ENCODE measurements at places on chromosomes 13 and 19.
A peak's percentile ranks its signal among the peaks of the same experiment; 100 is the strongest.

DNA sequence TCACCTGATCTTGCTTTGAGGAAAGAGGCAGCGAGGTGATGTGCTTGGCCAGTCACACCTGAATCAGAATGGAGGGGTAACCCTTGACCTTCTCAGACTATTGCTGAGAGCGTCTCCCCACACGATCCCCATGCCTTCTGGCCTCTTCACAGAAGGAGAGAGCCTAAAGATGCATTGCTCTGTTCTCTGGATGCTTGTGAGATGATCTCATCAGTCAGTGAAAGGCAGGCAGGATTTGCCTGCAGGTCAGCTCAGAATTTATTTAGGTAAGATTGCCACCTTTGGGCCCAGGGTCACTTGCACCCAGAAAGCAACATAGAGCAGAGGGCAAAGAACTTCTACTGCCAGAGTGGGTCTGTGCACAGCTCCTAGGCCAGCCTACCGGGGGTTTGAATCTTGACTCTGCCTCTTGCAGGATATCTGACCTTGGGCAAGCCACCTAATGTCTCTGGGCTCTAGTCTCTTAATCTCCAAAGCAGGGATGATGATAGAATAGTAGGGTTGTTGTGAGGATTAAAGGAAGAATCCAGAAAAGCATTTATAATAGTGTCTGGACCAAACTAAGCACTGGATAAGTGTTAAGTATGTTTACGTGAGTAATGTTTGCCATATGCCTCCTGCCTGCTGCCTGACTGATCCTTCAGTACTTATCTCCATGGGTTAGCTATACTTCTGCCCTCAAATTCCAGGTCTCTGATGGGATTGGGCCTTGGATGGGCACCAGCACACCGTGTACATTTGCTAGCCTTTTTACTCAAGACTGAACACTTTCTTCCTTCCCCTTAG lies 8.4 kb upstream of the FLT1 start:
- no peak for DNase-seq

DNA sequence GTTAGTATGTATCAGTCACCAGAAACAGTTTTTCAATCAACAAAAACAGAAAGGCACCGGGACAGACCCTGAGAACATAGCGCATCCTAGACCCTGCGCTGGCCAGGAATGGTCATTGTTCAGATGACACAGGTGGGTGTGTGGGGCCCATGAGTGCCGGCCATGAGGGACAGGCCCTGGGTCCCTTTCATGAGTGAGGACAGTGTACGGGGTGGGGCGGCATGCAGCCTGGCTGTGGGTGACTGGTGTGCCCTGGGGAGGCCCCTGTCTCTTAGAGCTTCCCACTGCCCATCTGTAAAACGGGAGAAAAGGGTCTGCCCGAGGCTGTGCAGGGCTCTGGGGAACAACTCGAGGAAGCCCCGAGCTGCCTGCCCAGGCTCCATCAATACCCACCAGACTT lies 25.8 kb downstream of the PBX4 start:
- DNase-seq: no peak

DNA sequence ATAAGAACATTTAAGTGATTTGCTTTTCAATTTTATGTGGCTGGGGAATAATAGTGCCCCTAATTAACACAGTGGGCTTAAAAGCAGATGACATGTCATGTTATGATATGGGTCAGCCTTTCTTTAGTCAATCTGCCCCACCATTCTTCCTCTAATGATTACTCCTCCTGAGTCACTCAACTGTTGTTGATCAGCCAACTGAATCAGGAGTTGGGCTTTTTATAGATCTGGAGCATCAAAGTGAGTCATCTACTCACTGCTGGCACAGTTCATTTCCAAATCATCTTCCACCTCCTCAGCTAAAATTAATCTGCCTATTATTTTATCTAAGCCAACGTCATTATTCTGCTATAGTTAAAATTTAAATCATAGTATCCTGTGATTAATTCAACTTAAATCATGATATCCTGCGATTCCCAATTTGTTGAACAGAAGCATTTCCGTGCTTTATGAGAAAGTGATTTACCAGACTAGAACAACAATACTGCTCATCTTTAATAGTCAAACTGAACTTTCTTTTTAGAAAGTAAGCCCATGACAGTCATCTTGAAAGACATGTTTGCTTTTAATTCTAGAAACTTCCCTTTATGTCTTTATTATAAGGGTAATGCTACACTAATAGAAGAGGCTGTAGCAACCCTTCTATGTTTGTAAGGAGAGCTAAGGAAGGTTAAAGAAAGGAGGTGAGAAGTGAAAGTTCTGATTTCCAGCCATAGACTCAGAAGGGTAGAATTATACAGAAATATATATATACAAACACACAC lies 551.4 kb downstream of the TBC1D4 start:
- DNase-seq: no peak

DNA sequence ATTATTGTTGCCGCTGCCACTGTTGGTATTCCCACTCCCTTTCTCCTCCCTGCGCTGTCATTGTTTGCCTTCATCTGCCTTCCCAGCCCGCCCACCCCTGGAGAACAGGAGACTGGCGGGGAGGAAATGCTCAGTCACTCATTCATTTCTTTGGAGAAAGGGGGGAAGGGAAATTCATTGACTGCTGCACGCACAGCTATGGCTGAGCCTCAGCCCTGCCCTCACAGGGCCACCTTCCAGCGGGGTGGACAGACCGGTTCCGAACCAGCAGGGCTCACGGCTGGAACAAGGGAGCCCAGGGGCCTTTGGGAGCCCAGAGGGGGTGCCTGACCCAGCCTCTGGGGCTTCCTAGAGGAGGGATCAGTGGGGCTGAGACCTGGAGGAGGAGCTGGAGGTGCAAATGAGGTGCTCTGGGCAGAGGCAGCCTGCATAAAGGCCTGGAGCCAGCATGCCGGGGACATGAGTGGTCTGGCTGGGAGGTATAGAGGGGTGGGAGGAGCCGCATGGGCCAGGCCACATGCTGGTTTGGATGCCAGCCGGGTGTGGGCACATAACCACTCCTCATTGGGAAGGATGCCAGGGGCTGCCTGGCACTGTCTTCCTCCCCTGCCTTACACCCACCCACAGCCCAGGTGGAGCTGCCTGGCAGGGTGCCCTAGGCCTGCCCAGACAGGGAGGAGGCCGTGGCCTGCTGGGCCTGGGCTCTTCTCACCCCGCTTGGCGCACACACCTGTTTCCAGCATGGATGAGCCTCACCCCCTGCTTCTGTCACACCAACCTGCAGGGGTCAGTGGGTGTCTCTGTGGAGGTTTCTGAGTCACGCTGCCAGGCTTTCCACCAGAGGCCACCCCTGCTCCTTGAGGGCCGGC lies 26.8 kb downstream of the PPP5C start:
- no peak for DNase-seq

DNA sequence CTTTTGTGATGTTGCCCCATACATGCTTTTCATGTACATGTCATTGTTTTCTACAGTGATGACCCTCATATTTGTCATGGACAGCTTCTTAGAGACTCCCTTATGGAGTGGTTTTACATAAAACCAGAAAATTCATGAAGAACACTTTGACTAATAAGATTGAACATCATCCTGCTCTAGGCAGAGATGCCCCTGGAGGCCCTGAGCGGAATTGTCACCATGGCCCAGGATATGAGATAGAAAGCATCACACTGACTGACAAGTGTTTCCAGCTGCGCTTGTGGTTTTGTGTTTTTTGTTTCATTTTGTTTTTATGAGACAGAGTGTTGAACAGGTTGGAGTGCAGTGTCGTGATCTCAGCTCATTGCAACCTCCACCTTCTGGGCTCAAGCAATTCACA lies 22.2 kb downstream of the ZNF701 start:
- DNase-seq: no peak

GRCh38 chr13:94966422-94966955 lies 254.1 kb upstream of the SOX21 start:
- no peak for DNase-seq

- DNase-seq: no peak
Observed at GRCh38 chr13:22447132-22447886, 733.5 kb upstream of the SGCG start.

DNA sequence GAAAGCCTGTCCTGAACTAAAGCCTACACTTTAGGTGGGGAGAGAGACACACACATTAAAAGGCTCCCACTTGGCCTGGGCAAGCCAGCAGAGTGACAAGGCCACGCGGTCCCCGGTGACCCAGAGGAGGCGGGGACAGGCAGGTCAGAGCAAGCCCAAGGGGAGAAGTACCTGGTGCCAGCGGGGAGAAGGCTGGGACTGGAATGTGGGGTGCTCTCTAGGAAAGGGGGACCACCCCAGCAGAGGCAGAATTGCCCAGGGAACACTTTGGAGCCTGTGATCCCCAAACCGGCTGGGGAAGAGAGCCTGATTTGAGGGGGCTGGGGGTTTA lies 82.3 kb downstream of the RAB20 start:
- no peak for DNase-seq

DNA sequence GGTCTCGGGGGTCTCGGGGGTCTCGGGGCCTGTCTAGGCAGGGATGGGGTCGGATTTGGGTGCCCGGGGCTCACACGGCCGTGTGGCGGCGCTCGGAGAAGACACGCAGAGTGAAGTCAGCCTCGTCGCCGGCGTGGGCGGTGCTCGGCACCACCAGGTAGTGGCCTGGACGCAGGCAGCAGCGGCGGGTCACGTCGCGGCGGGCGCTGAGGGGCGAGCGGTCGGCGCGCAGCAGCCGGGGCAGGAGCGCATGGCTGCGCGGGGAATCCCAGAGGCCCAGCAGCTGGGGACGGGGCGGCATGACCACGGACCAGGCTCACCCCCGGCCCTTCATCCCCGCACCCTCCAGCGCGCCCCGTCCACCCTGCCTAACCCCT lies 8.2 kb downstream of the CAPN12 start:
- DNase-seq: peak; percentile 43

GRCh38 chr19:10102787-10103236 lies 334 bp upstream of the ANGPTL6 start:
- no peak for DNase-seq

GRCh38 chr19:34236035-34236987 lies 18.0 kb upstream of the GARRE1 start:
- no peak for DNase-seq

DNA sequence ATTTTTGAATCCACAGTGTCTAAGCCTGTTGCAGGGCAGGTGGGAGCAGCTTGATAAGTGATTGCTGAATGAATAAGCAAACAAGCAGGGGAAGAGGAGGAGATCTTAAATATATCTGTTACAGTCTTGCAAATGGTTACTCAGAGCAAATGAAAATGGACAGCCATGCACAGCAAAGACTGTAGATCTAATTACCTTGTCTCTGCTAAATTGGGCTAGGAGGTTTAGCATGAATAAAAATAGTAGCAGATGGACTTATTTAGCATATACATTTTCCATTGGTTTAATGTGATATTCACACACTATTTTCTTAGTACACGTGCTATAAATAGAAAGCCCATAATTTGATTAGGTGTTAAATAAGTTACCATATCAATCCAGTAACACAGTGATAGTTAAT lies 72.9 kb upstream of the FARP1 start:
- DNase-seq: no peak

GRCh38 chr19:7926727-7927604 lies 1.0 kb upstream of the CTXN1 start:
- DNase-seq: no peak

GRCh38 chr13:102090532-102090931 lies 311.3 kb downstream of the FGF14 start:
- DNase-seq: no peak

GRCh38 chr13:73171926-73172325 lies 113.1 kb downstream of the KLF5 start:
- DNase-seq: no peak

GRCh38 chr13:79456656-79457365 lies 24.1 kb upstream of the NDFIP2 start:
- no peak for DNase-seq
